Epithelial cell of alveolus of lung (primary cell): ENCODE measurements at places on chromosomes 1 and 21. TPM values are rescaled to one million over a fixed set of nuclear protein-coding genes. Genes with fewer than 3 reads are reported as not detected.

Gene ACTN2
- total RNA-seq: 1.6 TPM in 1 of 2 replicates, not detected in the other

Gene DMBX1
- total RNA-seq: not detected in 2 replicates

Gene OR6N1
- total RNA-seq: not detected in 2 replicates

Gene KIAA1614
- total RNA-seq: 5.2 and 10.5 TPM in 2 replicates

Gene PSEN2
- 8.1 and 12.4 TPM in 2 replicates for total RNA-seq

Gene LORICRIN
- not detected in 2 replicates for total RNA-seq

Gene OR10Z1
- not detected in 2 replicates for total RNA-seq
